Stimulated activated CD8-positive, alpha-beta memory T cell treated with anti-CD3 and anti-CD28 coated beads, Interleukin-15, amount 100 ng/mL, for 48 hours (primary cell): ENCODE measurements at places on chromosomes 3 and 15.

DNA sequence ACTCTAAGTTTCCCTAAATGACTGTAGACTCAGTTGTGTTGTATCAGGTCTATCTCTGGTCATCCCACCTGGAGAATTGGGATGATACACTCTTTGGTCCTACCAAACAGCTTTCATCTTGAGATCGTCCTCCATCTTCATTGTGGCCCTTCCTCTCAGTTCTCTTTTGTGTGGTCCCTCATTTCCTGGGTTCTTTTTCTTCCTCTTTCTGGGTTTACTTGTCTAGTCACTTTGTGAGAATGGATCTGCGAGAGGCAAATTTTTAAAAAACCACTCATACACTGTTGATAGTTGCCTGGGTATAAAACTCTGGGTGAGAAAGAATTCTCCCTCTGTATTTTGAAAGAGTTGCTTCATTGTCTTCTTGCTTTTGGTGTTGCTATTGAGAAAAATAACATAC lies 6.0 kb upstream of the AMOTL2 start:
- DNase-seq = no peak

DNA sequence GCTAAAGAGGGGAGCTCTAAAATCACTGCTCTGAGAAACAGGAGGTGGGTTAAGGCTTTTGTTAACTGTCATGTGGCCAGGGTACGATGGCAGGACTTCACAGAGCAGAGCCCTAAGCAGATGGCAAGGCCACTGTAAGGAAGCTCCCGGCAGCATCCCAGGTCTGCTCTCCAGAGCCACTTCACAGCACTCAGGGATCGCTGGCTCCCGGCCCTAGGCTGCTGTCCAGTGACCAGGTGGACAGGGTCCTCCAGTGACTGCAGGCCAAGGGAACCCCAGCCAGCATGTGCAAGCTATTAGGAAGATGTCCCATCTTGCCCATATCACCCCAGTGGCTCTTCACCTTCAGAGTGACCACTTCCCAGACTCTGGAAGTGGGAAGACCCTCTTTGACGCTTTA lies 10.4 kb downstream of the TMEM41A start:
- DNase-seq = no peak

DNA sequence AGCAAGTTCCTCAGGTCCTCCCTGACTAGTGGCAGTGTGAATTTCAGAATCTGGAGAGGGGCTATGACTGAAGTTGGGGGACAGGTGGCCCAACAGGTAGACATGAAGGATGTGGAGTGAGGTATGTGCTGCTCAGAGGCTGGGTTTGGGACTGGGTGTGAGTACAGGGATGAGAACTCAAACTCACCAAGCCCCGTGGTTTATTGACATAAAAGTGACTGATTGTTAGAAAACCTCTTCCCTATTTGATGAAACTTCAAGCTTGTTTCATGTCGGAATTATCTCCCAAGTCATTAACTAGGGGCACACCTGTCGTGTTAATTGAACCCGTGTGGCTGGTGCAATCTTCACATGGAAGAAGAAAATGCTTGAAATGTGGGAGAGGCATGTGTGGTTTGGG lies 27.1 kb downstream of the FGD5 start:
- DNase-seq = no peak

DNA sequence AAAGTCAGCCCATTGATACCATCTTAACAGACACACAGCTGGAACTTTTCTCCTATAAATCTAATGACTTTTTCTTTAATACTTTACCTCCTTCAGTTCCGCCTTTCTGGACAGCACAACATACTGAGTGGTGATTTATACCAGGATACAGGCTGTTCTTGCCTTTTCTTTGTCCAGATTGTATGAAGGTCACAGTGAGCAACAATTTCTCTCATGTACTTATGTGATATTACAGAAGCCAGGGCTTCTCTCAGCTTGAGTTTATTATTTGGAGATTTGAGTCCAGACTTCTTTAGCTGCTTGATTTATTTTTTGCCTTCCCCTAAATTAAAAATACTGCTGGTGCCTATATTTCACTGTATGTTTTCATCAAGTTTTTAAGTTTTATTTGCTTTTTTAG lies 976.0 kb downstream of the ROBO2 start:
- DNase-seq = no peak

DNA sequence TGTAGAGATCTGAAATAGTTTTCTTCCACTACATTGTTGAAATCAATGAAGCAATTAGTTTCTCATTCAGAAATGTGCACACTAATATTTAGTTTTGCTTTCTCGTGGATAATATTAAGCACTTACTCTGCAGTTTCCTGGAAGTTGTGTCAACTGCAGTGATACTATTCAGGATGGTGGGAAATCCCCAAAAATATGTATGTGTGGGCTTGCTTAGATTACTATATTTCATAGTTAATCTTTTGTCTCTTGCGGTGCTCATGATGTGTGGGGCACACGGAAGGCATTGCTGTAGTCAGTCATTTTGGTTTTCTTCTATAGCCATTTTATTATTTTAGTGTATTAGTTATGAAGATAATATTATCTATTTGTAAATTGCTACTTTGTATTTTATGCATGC lies 19.7 kb downstream of the RAB11A start:
- DNase-seq = no peak

GRCh38 chr3:10262027-10262426 lies 13.8 kb downstream of the TATDN2 start:
- no peak for DNase-seq

DNA sequence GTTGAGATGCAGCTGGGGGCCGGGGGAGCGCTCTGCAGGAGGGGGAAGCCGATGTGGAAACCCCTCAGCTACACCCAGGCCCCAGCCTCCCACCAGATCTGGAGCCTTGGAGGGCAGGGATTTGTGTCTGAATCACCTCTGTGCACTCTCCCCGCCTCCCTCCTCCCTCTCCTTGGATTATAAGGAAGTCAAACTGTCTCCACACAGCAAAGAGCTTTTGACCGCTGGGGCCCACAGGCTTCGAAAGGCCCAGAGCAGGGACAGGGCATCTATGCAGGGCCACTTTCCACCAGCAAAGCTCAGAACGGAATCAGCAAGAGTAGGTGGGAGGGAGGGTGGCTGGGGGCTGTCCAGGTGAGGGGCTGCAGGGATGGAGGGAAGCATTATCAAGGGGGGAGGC lies 68.9 kb downstream of the IQSEC1 start:
- DNase-seq = no peak

GRCh38 chr3:129310111-129311011 lies 31.7 kb downstream of the HMCES start:
- DNase-seq = no peak

DNA sequence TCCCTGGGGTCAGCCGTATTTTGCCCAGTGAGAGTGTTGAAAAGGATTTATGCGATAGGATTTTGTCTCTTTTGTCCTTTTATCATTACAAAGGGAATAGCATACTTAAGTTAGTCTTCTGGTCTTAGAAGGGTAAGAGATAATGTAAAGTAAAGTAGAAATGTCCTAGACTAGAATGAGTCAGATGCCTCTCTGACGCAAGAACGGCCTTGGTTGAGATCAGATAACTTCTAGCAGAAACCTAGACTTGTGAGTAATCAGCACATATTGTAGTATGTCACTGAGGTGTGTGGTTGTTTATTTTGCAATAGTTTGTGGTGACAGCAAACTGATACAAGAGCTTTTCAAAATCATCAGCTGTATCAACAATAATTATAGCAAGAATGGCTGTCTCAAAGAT lies 866.1 kb downstream of the NSUN3 start:
- DNase-seq = no peak

- no peak for DNase-seq
Observed at GRCh38 chr15:73019601-73020146, 32.6 kb upstream of the NEO1 start.

DNA sequence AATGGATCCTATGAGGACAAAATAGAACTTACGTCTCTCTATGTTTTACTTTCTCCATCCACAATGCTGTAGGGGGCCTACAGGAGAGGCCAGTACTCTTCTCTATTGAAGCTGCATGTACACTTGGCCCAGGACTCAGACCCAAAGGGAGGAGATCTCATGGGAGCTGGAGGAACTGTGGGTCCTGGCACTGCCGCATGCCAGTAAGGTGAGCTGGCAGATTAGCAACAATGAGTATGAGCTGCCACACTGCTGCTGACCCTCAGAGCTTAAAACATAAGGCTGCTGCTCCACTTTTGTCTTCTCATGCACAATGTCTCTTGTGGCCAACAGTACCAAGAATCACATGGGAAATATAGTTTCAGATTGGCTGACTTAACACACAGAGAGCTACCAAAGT lies 57.8 kb upstream of the TBC1D5 start:
- DNase-seq = no peak

DNA sequence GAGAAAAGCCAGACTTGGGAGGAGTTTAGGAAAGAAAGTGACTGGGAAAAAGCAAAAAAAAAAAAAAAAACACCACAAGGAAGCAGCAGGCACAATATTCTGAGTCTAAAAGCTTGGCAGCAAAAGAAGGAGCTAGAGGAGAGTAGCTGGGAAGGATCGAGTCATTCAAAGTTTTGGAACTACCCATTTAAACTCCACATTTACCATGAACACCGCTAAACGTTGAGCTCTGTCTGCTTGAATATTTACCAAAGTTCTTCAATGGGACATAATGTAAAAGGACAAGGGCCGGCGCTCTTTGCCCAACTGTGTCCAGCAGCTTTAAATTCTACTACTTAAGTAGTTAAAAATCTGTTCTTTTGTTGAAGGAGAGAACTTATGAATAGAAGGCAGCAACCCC lies 481.9 kb downstream of the FOXP1 start:
- DNase-seq = no peak

- no peak for DNase-seq
Observed at GRCh38 chr3:126971891-126972351, 11.0 kb upstream of the PLXNA1 start.

GRCh38 chr3:116563351-116563750 lies 118.1 kb upstream of the LSAMP start:
- DNase-seq = no peak

DNA sequence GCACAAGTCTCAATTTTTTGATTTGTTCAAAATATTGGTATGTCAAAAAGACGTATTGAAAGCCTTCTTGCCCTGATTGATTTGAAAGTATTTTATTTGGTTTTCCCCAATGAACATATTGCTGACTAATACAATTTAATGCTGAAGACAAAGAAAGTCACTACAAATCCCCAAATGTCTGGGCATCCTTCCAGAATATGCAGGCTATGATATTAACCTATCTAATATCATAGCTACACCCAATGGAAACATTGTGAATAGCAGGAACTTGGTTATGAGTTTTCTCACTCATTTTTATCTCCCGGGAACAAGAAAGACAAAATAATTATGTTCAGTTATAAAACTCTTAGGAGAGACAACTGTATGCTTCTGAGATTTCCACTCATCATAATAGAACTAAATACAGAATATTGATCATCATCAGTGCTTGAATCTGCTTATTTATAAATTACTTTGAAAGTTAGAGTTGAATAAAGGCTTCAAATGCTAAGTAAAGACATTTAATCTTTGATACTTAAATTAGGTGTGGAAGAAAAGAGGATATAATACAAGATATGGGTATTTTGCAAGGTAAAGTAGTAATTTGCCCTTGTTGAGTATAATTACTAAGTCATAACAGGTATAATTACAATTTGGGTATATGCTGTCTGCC lies 483.9 kb downstream of the RBMS3 start:
- no peak for DNase-seq

GRCh38 chr3:174199696-174200095 lies 659.4 kb upstream of the NAALADL2 start:
- no peak for DNase-seq

GRCh38 chr15:25972141-25972675 lies 109.1 kb upstream of the ATP10A start:
- no peak for DNase-seq

DNA sequence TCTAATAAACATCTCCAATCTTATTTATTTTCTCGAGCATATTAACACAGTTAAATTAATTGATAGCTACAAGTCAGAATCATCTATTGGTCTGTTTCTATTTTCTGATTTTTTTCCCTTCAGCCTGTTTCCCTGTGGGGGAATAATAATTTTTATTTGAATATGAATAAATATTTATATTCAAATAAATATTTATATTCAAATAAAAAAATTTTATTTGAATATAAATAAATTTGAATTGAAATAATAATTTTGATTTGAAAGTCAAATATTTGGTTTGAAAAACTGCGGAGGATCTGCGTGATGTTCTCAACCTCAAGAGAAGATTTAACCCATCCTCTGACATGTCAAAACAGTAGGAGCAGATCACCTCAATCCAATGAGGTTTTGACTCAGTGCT lies 380.1 kb upstream of the MEIS2 start:
- DNase-seq = no peak

DNA sequence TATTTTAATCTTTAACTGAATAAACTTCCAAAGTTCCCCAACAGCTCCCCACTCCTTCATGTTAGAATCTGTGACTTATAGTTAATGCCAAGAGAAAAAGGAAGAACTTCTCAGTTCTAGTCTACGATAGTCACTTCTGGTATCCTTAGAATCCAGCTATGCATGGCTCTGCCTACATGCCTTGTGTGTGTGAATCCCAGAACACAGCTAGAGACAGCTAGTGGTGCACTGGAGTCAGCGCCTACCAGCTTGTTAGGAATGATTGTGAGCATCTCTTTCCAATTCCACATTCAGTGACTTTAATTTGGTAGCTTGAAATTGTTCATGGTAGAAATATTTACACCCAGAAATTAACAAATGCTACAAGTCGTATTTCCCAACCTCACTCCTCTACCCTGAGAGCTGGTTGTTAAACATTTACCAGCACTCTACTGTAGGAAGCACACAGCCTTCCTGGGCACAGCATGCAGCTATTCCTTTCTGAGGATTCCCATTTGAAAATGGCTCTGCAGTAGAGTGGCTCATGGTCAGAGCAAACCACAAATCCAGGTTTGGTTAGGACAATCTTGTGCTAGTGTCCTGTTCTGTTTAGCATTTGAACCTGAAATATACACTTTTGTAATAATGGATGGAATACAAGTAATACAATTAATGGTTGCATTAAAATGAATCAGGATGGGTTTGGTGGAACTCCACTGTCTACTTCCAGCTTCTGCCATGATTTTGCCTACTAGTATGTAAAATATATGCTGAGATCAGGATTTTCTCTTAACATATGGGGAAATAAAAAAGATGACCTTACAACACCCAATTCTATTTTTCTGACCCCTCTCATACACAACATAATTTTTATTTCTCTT lies 371.0 kb upstream of the GBE1 start:
- no peak for DNase-seq

- DNase-seq = no peak
Observed at GRCh38 chr15:64926661-64927060, 15.0 kb downstream of the ANKDD1A start.
